ENCODE measurements at places on chromosomes 3 and 15.

- DNase-seq = no peak
Measured at GRCh38 chr3:140523600-140523999, 154.3 kb upstream of the TRIM42 start.

GRCh38 chr3:38374221-38374620, 27.6 kb downstream of the XYLB start:
- DNase-seq = no peak

DNA sequence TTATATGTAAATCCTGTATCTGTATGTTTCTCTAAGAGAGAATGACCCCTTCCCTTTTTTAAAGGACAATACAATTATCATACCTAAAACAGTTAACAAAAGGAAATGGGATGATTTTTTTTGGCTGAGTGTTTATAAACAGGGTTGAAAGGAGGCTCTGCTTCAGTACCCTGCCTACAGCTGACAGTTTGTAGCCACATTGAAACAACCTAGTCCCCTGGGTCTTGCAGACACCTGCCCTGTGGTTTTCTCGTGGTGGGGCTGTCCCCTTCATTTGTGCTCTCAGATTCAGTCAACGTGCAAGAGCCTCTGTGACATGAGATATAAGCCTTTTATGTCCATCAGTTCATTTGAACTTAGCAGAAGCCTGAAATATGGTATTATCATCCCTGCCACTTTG, 2.3 kb upstream of the HMCES start:
- no peak for DNase-seq

DNA sequence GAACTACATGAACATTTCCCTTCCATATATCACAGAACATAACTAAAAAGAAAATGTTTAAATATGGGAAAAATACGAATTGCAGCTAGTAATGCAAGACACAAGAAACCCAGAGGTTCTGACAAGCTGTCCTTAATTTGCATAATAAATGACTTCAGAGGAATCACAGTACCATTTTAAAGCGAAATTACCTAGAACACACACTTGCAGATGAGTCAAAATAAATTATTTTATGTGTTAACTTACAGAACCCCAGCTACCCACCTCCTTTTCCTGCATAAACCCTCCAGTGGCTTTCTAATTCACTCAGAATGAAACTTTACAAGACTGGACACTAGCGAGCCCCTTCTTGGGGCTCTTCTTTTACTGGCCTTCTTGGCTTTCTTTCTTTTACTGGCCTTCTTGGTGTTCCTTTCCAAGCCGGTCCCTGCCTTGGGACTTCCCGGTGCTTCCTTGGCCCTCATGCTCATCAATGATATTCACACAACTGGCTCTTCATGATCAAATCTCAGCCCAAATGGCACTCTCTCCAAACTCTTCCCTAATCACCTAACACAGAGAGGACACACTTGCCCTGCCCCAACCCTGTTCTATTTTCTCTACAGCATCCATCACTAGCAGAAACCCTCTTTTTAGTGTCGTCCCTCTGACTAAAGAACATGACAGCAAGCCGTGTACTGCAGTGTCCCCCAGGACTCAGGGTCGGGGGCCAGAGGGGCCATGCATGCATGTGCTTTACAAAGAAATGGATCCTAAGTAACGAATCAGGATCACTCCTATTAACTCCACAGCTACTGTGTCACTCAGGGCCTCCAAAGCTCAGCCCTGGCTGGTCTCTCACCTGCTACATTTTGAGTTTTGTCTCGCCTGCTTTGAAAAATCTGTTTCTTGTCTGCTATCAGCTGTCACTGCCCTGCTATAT, 4.8 kb downstream of the CHSY1 start:
- no peak for DNase-seq

DNA sequence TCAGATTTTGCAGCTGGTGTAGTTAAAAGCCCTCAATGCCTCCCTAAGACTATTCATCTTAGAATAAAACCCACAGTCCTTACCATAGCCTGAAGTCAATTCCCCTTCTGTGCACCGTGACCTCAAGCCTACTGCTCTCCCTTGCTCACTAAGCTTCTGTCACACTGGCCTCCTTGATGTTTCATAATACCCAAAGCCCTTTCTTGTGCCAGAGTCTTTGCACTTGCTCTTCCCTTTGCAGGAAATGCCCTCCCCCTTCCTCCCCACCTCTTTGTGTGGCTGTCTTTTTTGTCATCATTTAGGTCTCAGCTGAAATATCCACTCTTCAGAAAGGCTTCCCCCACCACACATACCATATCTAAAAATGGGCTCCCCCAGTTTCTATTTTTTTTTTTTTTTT, 4.2 kb upstream of the PLEKHO2 start:
- no peak for DNase-seq

DNA sequence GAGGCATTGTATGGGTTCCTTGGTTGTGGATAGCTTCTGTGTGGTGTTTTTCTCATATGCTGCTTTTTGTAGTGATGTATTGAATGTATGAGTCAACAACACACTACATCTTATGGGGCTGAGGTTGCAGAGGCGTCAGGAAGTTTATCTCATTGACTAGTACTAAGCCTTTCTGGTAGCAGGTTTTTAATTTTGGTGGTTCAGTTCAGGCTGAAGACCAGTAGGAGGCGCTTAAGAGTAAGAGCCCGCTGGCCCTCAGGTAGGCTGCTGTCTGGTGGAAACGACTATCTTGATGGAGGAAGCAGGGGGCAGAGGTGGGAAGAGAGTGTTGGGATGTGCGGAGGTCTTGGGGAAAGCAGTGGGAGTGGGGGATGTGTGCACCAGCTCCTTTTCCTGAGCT, 62.4 kb downstream of the RTP4 start:
- no peak for DNase-seq

GRCh38 chr3:181741417-181741816, 29.7 kb downstream of the SOX2 start:
- DNase-seq = no peak

DNA sequence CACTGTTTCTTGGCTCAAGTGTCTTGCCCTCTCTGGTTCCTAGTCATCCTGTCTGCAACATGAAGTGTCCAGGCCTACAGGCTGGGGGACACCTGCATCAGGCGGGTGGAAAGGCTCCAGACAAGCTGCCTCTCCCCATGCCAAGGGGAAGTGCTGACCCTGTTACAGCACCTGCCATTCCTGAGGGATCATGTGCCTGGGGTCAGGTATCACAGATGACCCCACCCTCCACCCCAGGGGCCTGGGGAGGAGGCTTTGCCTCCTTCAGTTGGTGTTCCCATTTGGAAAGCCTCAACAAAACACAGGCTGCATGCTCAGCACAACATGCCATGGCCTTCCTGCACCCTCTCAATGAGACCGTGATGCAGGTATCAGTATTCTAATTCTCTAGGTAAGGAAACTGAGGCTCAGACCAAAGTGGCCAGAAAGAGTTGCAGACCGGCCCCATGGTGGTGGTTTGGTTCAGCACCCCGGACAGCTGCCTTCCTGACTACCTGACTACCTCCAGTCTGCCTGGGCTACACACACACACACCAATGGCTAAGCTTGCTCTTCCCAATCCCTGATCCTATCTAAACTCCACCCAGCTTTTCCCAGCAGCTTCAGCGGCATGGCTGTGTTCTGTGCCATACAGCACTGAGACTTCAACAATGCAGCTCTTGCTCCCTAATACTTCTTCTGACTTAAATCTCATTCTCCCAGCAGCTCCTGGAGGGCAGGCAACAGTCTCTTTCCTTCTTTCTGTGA, 69.7 kb upstream of the LINGO1 start:
- no peak for DNase-seq

GRCh38 chr15:71659730-71660067, 150.7 kb upstream of the NR2E3 start:
- DNase-seq = no peak

GRCh38 chr15:95448531-95449229, 881.8 kb upstream of the NR2F2 start:
- DNase-seq = no peak

All from HepG2 (cell line).